ENCODE measurements at places on chromosomes 6 and 20.

GRCh38 chr20:17518339-17519052 is 12.7 kb downstream of the BFSP1 start:
- peak; percentile 83 for DNase-seq

GRCh38 chr20:48656137-48656536 is 171.7 kb downstream of the PREX1 start:
- no peak for DNase-seq

- DNase-seq = no peak
Observed at GRCh38 chr6:101453221-101453620, 59.7 kb downstream of the GRIK2 start.

GRCh38 chr20:63532449-63532971 is 4.7 kb downstream of the PTK6 start:
- DNase-seq = no peak

DNA sequence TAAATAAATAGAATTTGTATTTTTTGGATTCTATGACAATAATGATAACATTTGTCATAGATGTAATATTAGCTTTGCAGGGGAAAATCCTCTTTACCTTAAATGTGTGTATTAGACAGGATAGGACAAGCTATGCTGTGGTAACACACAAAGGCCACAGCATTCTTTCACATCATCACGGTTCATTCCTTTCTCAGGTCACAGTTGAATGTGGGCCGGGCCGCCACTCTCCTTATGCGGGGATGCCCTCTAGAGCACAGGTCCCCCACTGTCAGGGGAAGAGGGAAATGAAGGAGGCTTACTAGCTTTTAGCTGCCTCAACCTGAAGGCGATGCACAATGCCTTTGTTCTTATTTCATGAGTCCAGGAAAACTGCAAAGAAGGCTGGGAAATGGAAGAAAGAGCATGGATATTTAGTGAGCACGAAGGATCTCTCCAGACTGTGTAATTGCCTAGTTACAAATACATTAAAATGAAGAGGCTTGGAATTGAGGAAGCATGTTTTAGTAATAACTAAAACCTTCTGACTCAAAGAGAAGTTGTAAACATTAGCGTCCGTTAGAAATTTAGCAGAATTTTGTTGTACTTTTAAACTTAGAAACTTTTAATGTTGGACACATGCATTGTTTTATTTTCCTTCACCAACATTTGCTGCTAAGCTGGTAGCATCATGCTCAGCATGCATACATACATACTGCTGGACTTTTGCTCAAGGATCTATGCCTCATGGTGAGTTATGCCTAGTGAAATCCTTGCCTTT is 248.9 kb upstream of the FOXQ1 start:
- DNase-seq = no peak

- no peak for DNase-seq
Observed at GRCh38 chr6:82419132-82419581, 55.5 kb downstream of the TPBG start.

DNA sequence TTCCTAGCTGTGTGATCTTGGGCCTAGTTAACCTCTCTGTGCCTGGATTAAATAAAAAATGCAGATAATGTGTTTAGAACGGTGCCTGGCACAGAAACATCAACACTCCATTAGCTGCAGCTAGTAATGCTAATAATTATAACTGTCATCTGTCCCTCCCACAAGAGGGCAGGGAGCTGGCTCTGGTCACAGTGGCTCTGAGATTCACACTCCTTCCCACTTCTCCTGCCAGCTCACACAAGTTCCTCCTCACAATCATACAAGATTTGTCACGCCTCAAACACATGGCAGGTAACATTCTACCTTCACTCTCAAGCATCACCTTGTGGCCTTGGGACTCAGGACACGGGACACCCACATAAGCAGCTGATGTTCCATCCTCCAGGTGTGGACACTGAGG is 2.4 kb downstream of the ADA start:
- DNase-seq = peak; percentile 53

GRCh38 chr6:30917041-30917440 is 3.0 kb downstream of the VARS2 start:
- no peak for DNase-seq

- no peak for DNase-seq
Observed at GRCh38 chr20:35316086-35316485, 23.9 kb upstream of the FAM83C start.

DNA sequence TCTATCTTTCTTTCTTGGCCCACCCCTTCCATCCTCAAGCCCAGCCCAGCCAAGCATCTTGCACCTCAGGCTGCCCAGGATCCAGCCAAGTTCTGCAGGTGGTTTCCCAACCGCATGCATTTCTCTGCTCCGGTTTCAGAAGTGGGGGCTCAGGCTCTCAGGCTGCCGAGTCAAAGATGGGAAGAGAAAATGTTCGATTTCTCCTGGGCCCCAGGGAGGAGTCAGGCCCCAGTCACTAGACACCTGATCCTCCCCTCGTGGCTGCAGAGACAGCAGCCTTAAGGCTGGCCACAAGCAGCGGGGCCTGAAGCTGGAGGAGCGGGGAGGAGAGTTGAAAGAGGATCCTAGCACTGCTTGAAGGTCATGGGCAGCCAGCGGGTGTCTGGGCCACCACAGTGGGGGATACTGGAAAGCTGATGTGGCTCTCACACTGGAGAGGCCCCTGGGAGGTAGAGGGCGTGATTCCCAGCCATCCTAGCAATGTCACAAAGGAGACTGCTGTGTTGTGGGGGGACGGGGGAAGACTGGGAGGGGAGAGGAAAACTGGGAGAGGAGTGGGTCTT is 42.2 kb upstream of the ZFAND3 start:
- DNase-seq = no peak

- no peak for DNase-seq
Observed at GRCh38 chr20:2696646-2697045, 4.1 kb downstream of the EBF4 start.

- no peak for DNase-seq
Observed at GRCh38 chr6:78483553-78484197, 383.7 kb upstream of the IRAK1BP1 start.

- DNase-seq = no peak
Observed at GRCh38 chr6:44265722-44266233, 427 bp upstream of the NFKBIE start.

- no peak for DNase-seq
Observed at GRCh38 chr6:129236001-129236517, 353.1 kb downstream of the LAMA2 start.

DNA sequence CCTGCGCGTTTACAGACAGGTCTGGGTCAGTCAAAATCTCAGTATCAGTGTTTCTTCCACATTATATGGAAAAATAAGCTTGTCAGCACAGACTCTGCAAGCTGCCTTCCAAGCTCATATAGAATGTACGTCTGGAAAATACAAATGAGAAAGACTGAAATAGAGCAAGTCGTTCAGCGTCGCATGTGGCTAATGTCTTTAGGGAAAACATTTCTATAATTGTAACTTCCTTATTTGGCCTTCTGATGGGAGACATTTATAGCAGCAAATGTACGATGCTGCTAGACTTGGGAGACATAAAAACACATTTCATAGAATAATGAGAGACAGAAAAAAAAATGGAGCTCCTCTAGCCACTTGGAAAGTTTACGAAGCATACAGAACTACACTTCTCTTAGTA is 122.2 kb downstream of the KIF16B start:
- no peak for DNase-seq

- no peak for DNase-seq
Observed at GRCh38 chr6:50056242-50056641, 6.5 kb upstream of the DEFB112 start.

- DNase-seq = no peak
Observed at GRCh38 chr6:1592852-1593251, 16.9 kb upstream of the FOXC1 start.

DNA sequence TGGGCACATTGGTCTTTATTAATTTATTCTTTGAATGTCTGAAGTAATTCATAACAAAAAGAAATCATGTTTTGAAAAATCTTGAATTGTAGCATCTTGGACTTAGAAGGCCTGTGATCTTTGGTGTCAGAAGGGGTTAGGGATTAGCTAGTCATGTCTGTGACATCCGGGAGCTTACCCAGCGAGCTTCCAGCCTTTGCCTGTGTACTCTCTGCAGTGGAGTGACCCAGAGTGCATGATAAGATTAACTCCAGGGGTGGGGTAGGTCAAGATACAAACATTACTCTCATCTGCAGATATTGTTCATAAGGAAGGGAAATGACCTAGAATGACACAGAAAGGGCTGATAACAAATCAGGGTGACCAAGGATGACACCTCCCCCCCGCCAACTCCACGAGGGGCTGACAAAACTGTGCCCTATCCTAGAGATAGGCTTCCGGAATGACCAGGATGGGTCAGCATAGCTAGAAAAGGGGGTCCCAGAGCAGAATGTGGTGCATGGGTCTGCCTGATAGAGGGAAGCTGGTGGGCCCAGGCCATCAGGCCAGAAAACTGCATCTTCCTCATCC is 56.6 kb upstream of the BLCAP start:
- no peak for DNase-seq

Measured in inflammatory macrophage treated with lipopolysaccharide for 4 hours (primary cell).